NCI-H460 (cell line): ENCODE measurements at places on chromosomes 5 and 9. TPM values are rescaled to one million over a fixed set of nuclear protein-coding genes. Genes with fewer than 3 reads are reported as not detected.

DNA sequence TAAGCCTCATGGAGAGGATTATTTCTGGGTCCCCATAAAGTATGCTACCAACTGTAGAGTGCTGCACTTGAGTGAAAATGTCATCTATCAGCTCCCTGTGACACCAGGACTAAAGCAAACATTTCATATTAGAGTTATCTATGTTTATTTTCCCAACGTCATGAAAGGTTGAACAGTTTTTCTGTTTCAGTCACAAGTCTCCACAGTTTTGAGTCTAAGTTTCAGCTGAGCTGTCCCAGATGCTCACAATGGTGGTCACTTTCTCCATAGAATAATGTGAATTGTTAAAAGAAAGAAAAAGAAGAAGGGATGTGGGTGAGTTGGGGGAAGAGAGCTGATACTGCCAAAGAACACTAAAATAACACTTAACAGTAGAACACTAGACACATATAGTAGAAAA is 126.3 kb upstream of the C9orf72 start:
- no peak for DNase-seq

PTGER4 gene
- total RNA-seq: 1.6 and 3.1 TPM in 2 replicates

- no peak for DNase-seq
Measured at GRCh38 chr5:90301248-90301647, 108.3 kb downstream of the CETN3 start.

DNA sequence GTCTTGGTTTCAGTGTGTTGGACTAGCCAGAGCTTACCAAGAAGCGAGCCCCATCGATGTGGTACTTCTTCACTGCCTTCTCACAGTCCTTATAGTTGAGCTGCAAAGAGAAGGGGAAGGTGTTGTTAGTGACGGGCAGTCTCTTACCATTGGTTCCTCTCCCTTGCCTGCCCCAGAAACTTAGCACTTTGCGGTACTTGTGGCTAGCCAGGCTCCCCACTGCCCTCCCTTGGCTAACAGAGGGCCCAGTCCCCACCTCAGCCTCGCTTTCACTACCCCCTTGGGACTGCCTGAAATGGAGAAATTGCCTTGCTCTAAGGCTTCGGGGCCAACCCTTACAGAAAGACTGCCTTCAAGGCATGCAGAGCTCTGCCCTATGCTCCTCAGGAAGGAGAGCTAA is 4.3 kb downstream of the LCP2 start:
- no peak for DNase-seq

F2RL1 gene
- total RNA-seq: 2.1 and 3.0 TPM in 2 replicates

DNA sequence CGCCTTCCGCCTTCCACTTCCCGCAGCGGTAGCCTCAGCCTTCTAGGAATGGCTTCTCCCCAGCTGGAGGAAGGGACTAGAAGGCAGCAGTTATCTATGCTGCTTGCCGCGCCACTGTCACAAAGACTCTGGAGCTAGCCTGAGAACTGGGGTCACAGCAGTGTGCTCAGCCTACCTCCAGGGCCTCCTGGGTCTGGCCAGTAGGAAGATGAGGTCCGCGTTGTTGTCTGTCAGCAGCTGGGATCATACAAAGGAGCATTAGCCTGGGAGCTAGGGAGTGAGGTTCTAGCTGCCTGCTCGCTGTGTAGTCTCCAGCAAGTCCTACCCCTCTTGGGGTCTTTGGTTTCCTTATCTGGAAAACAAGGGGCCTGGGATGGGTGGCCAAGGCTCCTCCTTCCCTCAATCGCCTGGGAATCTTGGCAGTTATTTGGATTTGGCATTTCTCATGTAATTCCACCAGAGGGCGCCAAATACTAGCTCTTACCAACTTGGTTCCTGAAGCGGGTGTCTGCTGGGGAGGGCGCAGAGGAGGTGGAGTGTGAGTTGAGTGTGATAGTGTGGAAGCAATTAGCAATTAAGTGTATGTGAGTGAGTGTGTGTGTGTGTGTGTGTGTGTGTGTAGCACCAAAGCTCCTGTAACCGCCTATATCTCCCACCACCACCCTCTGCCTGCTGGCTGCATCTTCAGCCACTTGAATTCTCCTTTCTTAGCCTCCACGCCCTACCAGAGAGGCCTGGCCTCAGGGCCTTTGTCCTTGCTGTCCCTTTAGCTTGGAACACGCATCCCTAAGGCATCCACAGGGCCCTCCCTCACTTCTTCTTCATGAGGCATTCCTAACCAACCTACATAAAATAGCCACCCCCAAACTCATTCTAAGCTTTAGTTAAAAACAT is 97.1 kb downstream of the ENTREP1 start:
- DNase-seq: peak; percentile 72
